ENCODE measurements at places on chromosomes 4 and X. TPM values are rescaled to one million over a fixed set of nuclear protein-coding genes. Genes with fewer than 3 reads are reported as not detected.

GRCh38 chr4:154164931-154165839 lies 326.4 kb downstream of the DCHS2 start:
- no peak for DNase-seq

Gene GLRB
- total RNA-seq = 14.4 TPM

GRCh38 chr4:36133658-36134057 lies 110.7 kb downstream of the ARAP2 start:
- DNase-seq = no peak

- no peak for DNase-seq
Measured at GRCh38 chrX:153647461-153648357, 706 bp downstream of the DUSP9 start.

DNA sequence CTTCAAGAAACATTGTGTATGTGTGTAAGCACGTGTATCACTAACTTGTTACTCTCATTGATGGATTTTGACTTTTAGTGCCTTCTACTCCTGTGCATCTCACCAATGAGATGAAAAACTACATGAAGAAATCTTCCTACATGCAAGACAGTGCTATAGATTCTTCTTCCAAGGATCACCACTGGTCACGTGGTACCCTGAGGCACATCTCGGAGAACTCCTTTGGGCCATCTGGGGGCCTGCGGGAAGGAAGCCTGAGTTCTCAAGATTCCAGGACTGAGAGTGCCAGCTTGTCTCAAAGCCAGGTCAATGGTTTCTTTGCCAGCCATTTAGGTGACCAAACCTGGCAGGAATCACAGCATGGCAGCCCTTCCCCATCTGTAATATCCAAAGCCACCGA lies 86.5 kb downstream of the SLC10A6 start:
- DNase-seq = no peak

DNA sequence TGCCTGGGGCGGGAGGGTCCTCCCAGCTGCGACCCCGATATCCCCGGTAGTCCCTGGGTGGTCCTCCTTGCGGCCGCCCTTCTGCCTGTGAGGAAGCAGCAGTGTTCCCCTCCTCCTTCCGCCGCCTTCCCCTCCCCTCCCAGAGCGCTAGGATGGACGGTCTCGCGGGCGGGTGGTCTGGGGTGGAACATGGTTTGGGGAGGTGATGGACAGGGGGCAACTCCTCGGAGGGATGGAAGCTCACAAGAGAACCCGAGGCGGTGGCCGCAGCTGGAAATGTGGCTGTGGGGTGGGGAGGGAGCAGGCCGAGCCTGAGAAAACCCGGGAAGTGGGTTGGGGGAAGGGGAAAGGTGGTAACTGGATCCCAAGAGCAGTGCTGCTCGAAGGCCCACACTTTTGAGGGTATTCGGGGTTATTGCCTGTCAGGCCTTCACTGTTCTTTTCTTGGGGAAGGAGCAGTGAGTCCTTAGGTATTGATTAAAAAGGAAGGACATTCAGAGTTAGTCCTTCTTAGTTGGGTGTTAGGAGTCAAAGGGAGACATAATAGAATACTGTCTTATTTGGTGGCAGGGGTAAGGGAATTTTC lies 581 bp downstream of the UBE2K start:
- peak; percentile 46 for DNase-seq

GRCh38 chrX:42755815-42756214 lies 22.1 kb downstream of the PPP1R2C start:
- peak; percentile 27 for DNase-seq

DNA sequence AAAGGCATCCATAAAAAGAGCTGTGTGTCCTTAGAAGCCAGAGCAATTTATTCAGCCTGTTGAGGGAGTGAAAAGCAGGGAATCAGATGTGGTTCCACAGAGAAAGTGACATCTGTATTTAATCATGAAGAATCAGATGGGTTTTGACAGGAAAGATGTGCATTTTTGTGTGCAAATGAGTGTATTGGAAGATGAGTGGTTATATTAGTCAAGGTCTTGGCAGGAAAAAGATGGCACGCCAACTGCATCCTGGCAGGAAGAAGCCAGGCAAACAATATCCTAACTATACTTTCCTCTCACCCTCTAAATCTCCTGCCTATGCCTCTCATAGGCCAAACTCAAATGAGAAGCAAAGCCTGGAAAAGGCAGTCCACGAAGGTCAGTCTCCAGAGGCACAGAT lies 59.1 kb downstream of the SCFD2 start:
- no peak for DNase-seq

- no peak for DNase-seq
Measured at GRCh38 chrX:18899796-18900380, 84.0 kb downstream of the PHKA2 start.

GRCh38 chr4:112845386-112845785 lies 204.1 kb upstream of the ANK2 start:
- no peak for DNase-seq

Gene CFAP299
- not detected for total RNA-seq

DNA sequence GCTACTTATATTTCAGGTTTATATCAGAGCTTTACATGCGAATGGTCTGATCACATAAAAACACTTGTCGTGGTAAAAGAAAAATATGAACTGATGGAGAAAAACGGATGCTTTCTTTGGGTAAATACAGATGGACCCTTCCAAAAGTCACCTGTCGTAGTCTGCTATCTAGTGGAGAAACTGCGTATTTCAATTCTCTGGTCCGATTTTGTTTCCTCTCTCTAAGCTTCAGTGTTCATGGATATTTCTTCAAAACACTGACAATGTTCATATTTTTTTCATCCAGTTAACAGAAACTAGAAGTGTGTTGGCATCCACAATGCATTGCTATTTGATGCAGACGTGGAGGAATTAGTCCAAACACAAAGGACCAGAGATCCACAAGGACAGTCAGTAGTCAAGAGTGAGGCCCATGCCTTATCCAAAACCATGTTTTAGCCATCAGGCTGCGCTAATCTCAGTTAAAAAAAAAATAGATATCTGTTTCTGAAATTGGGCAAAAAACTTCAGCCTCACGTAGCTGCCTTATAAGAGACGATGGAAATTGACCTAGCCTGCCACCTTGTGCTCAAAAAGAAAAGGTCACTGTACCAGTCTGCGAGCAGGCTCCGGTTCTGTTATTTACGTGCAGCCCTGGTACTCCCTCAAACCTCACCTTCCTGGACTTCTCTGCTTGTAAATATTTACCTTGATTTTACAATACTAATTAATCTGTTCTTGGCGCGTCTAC lies 16.0 kb downstream of the MEPE start:
- no peak for DNase-seq

Gene FAAH2
- not detected for total RNA-seq

GRCh38 chr4:95289028-95289634 lies 259.6 kb downstream of the UNC5C start:
- DNase-seq = no peak

DNA sequence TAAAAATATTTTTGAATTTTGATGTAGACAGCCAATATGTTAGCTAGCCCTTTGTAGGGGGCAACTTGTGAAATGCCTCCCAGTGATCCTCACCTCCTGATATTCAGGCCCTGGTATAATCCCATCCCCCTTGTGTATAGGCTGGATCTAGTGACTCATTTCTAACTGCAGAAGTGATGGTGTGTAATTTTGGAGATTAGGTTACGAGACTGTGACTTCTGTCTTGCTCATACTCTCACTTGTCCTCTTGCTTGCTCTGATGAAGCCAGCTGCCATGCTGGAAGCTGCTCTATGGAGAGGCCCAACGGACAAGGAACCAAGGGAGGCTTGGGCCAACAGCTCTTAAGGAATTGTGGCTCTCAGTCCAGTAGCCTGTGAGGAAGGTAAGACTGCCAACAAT lies 61.7 kb downstream of the GPR82 start:
- no peak for DNase-seq

GRCh38 chr4:47531954-47532321 lies 46.9 kb downstream of the ATP10D start:
- DNase-seq = no peak

Gene SCML2
- total RNA-seq = 0.93 TPM

- DNase-seq = no peak
Measured at GRCh38 chr4:55819634-55820033, at the start of gene EXOC1L. Gene EXOC1L, plus strand, starts transcription at chr4:55819790. Its CDS starts 237 bp downstream, at chr4:55820027.

DNA sequence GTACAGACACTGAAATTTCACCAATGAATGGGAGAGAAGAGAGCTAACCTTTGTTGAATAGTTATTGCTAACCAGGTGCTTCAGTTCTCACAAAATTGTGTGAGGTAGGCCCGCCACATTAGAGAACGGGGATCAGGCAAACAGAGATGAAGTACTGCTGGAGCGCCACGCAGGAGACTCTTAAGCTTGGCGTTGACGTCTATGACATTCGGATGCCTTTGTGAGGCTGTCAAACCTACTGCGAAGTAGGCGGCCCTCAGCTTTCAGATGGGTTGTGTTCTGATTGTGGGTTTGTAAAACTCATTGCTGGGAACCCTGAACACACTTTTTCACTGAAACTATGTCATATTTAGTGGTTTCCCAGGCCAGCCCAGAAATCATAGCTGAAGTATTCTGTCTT lies 173.6 kb downstream of the CBR4 start:
- peak; percentile 32 for DNase-seq

DNA sequence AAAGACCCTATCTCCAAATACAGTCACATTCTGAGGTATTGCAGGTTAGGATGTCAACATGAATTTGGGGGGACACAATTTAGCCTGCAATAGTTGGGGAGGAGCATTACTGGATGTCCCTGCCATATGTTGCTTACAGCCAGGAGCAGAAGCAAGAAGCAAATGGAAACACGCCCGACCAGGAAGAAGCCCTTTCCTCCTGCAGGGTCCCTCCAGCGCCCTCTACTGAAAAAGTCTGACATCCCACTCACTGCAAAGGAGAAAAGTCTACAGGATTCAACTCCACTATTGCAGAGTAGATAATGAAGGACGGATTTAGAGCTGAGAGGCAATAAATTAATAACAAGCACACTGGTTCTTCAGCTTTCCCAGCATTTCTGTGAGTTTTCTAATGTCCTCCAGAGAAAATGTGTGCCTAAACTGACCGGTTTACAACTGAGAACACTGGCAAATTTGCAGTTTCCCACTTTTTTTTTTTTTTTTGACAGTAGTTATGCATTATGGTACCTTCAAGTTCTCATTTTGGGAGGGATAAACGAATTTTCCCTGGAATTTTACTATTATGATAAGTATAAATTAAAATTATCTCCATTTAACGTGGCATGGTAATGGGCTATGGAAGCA lies 31.7 kb downstream of the COQ2 start:
- DNase-seq = peak; percentile 58

- DNase-seq = no peak
Measured at GRCh38 chr4:38821739-38822138, 17.1 kb upstream of the TLR1 start.

- no peak for DNase-seq
Measured at GRCh38 chr4:186121057-186121456, 16.6 kb downstream of the FAM149A start.

DNA sequence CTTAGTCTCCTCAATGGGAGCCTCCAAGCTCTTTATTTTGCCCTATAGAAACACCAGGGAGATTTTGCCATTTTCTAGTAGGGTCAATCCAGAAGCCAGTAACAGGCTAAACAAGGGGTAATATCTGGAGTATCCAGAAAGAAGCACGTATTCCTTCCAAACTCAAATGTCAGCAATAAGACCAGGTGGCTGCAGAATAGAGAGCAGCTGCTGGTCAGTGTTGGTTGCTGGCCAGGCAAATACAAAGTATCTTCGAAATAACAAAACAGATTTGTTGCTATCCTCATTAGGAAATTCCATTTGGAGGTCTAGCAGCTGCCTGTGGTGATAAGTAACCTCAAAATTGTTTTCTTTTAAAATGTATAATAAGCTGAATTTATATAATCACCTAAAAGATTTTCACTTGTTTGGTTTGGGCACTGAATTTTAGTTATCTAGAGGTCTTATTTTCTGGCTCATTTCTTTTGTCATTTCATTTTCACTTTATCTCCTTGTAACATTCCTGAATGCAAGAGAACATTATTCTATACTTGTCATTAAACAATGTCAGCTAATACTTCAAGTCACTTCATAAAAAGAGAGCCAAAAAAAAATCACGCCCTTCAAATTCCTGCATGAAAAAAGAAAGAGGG lies 320.6 kb downstream of the DTHD1 start:
- DNase-seq = no peak

DNA sequence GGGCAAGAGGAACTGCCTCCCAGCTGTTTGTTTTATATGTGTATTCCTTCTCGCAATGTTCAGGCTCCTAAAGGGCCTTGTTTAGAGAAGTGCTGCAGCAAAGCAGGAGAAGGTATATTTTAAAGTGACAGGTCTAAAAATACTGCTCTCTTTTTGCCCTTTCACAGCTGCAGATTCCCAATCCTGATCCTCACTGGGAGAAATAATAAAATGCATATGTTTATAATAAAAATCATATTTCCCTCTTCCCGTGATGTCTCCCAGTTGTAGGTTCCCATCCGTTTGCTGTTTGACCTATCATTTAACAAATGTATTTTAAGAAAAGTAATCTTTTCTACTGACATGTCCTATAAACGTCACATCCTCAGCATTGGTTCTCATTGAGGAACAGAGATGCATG lies 62.7 kb upstream of the GPC4 start:
- DNase-seq = no peak

Gene LAMTOR3
- 35.3 TPM for total RNA-seq

Gene DMD
- total RNA-seq = 152 TPM

DNA sequence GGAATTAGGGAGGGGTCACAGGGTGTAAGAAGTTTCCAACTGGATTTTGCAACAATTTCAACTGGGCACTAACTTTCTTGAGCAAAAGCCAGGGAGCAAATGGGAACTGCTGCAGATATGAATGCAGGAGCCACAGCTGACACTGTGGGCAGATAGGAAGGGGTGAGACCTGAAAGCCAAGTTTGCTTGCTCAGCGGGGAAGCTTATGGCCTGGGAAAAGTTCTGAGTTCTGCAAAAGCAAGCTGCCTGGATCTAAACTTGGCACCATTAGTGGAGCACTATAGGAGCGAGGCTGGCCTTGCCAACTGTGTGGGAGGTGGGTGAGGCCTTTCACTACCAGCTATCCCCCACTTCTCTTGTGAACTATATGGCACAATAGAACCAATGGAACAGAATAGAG lies 11.1 kb downstream of the CYSLTR1 start:
- no peak for DNase-seq

GRCh38 chr4:41878991-41879491 lies 56.2 kb upstream of the TMEM33 start:
- DNase-seq = no peak

DNA sequence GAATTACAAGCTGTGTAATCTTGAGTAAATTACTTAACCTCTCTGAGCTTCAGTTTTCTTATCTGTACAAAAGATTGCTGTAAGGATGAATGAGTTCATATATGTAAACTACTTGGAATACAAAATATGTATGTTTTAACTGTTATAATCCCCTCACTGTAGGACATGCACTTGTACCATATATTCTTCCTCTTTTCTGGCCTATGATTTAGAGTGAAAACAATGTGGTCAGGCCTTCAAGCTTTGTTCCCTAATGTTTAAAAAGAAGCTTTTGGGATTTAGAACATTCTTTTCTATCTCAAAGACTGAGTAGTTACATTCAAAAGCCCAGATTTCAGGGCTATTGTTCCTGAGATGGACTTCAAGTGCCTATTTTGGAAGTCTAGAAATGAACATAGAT lies 26.7 kb upstream of the GPRIN3 start:
- no peak for DNase-seq

All from heart right ventricle (tissue), 16 donors.